B cell (primary cell): ENCODE measurements at places on chromosomes 6 and 20. TPM values are rescaled to one million over a fixed set of nuclear protein-coding genes. Genes with fewer than 3 reads are reported as not detected.

MOXD1 gene
- 6.7 and 7.0 TPM in 2 replicates for total RNA-seq

CAPN11 gene
- not detected in 2 replicates for total RNA-seq

SPACA1 gene
- not detected in 2 replicates for total RNA-seq

NTSR1 gene
- total RNA-seq: not detected in 2 replicates

SYNGAP1 gene
- total RNA-seq: 31.4 and 43.0 TPM in 2 replicates

SLC32A1 gene
- not detected in 2 replicates for total RNA-seq

TMEM244 gene
- not detected in 2 replicates for total RNA-seq

C20orf202 gene
- total RNA-seq: not detected in 2 replicates

GGTLC1 gene
- total RNA-seq: not detected in 2 replicates

GPR63 gene
- total RNA-seq: 0.10 and 0.12 TPM in 2 replicates

PPP1R16B gene
- total RNA-seq: 108 and 112 TPM in 2 replicates

HUS1B gene
- total RNA-seq: 2.9 and 4.1 TPM in 2 replicates

DNA sequence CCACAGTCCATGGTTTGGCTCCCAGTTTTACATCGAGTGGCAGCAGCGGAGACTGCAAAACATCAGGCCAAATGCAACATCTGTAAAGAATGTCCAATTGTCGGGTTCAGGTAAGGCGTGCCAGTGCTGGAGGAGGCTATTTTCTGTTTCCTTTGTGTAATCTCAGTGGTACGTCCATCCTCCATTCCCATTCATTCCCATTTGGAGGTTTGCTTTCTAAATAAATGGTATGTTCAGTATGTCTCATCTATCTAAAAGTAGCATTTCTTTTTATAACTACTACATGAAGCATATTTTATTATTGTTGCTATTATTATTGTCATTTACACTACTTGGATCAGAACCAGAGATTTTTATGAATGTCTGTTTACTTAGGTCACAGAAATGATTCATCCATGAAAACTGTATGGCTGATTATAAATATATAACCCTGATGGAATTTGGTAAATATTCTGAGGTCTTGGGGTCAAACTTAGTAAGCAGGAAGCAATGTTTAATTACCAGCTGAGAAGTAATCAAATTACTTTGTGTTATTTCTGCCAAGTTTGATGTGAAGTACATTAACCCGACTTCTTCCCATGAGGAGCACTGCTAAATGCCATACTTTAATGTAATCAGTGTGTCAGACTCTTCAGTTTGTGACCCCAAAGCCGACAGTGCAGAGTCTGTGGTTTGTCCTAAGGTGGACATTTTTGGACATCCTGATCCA is 512.9 kb downstream of the UTRN start:
- DNase-seq: no peak

DNA sequence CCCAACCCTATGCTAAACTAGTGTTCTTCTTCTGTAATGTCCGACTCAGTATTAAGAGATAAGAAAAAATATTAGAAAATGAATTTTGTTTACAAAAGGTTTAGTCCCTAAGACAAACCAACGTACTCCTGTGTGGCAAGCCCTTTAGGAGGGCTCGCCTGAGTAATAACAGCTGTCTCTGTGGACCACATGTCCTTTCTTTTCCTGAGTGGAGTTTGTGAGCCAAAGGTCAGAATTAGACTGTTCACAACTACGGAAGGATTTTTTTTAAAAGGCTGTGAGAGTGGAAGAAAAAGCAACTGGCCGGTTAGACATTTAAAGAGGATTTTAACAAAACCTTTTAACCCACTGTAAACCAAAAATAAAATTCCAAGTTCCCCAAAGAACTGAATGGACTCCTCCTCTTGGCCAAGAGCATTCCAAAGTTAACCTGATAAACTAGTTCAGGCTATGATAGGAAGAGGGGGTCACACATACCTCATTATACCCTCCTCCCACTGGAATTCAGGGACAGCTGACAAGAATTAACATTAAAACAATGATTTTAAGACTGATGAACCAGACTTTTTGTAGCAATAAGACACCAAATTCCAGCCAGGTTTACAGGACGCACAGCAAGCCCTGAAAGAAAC is 43.5 kb downstream of the FAM184A start:
- no peak for DNase-seq

DNA sequence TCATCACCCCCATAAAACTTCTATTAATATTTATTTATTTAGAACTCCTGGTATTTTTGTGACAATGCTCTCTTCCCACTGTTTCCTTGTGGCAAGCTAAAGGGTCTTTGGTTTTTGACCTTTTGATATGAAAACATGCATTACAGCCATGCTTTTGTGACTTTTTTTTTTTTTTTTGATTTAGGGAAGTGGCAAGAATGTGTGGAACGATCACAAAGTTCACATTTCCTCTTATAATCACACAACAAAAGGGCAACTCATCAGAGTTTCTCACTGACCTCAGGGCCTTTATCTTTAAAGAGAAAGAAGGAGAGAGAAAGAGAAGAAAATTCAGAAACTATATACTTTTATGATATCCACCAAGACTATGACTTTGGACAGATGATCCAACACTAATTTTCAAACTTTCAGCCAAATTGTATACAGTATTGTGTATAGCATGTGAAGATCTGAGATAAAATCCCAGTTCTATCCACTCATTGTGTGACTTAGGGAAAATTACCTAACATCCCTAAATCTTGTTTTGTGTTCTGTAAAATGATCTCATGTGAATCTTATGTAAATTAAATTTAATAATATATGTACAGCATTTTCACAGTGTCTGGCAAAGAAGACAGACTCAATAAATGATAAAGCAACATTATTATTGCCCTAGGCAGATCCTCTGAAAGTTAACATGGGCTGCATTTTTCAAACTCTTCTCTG is 106.8 kb upstream of the MARCKS start:
- DNase-seq: no peak

DNA sequence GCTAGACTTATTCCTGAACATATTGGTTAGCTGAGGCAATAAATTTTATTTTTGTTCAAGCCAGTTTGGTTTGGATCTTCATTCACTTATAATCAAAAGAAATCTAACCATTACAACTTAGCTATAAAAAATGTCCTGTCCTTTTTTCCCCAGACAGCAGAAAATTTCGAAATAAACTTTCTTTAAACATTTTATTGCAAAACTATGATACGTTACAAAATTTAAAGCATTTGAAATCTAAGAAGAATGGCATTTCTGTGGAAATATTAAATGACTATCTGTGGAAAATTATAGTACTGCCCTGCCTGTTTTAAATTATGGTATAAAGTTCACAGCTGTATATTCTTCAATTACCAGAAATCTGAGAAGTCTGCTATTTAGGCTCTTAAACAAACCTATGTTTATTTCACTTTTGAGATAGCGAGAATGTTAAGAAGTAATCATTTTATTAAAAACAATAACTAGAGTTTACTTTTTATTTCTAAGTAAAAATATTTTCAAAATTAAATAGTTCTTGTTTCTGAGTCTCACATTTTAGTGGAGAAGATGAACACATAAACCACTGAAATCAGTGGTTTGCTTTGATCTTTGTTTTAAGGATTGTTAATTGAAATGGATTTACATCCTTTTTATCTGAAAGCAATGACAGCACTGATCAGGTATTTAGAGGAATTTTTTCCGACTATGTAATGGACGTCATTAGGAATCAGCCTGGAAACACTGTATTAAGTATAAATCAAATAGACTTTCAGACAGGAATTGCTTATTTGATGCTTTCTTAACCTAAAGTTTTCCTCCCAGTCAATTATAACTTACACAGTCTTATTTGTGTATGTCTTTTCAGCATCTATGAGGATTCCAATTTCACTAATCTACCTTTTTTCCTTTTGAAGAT is 553.7 kb downstream of the COL12A1 start:
- DNase-seq: no peak

DNA sequence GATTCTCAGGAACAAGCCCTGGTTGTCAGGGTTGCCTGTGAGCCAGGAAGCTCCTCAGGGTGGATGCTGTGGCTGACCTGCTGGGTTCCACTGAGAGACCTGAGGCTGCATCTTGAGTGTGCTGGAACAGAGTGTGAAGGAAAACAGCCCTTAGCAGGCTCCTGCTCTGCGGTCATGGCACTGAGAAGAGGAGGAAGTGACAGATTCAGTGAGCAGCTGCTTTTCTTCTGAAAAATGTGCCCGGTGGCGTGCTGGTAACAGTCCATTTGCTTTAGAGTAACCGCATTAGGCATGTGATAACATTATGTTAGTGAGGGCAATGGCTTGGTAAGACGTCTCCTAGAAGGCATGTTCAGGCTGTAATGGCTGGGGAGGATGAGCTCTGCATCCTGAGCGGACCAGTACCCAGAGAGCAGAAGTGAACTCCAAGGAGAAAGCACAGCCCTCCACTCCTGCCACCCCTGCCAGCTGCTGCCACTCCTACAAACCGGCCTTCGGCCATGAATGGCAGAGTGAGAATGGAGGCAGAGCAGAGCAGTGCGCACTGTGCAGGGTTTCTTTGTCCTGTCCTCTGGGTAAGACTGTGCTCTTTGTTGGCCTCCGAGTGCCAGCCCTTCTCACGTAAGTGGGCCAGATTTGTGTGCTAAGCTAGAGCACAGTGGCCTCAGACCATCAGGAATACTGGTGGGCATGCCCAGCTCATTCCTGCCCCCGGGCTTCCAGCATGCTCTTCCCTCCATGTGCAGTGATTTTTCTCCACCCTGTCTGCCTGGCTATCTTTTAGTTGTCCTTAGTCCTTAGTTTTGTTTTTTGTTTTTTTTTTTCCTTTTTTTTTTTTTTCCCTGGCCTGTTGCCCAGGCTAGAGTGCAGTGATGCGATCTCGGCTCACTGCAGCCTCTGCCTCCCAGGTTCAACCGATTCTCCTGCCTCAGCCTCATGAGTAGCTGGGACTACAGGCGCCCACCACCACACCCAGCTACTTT is 98.1 kb upstream of the VSTM2L start:
- DNase-seq: peak; percentile 85

GRCh38 chr6:148758492-148758891 is 11.7 kb downstream of the UST start:
- DNase-seq: peak; percentile 96

- DNase-seq: no peak
Measured at GRCh38 chr20:1204576-1204975, 1.3 kb downstream of the C20orf202 start.

DNA sequence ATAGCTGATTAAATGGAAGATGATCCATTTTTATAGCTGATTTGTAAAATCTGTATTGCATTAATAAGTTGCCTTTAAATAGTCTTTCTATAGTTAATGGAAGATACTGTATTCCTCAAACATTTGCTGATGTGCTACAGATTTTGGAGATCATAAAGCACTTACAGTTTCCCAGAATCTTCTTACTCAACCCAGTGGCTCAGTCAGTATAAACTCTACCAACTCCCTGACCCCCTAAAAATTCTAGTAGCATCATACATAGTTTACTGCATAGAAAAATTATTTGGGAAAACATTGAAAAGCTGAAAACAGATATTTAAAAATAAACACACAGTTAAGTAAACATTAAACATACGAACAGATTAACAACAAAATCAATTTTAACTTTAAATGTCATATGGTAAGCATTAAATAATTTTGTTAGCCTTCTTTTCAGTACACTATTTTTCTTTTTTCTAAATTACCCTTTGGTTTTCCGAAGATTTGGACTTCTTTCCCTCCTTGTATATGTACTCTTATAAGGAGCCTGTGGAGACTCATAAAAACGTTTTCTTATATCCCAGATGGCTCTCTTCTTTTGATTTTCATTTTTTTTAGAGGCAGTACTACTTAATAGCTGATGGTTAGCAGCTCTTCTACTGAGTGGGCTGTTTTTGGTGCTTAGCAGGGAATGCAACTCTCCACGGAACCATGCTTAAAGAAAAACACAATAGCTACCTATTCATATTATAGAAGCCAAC is 62.7 kb upstream of the BMP5 start:
- no peak for DNase-seq

DNA sequence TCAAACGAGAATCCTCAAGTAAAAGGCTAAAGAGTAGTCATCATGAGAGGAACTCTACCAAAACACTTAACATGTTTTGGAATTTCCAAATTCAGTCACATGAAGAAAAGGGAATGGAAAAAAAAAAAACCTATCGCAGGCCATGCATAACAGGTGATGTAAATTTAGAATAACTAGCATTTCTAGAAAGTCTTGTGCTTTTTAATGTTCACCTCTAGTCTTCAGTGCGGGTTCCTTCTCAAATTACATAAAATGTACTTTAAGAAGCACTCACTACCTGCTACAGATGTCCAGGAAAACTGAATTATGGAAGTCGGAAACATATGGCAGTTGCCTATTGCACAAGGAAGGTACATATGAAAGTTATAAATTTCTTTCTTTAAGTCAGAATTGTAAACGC is 6.1 kb upstream of the TBX18 start:
- no peak for DNase-seq

GRCh38 chr6:104201557-104201956 is 658.2 kb downstream of the HACE1 start:
- DNase-seq: no peak

DNA sequence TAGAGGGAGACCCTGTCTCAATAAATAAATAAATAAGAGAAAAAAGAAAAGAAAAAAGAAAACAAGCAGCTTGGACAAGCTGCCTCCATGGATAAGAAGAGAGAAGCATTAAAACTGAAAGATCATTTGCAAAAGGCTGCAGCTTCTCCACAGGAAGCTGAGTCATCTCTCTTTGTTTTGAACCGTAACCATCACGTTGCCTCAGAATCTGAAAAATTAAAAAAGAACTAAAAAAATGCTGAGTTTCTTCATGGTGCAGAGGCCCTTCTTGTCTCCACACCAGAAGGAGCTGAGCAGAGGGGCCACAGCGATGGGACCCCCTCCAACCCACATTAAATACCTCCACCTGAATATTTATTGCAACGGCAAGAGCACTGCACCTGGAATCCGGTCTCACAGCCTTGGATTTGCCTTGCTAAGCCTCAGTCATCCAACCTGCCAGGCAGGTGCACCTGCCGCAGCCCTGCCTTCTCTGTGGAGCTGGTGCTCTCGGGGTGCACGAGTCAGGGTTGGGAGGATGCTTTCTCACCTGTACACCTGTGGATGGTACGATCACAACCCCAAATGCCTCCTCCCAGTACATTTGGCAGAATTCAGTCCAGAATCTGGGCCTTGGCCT is 28.1 kb downstream of the TOX2 start:
- peak; percentile 20 for DNase-seq

DNA sequence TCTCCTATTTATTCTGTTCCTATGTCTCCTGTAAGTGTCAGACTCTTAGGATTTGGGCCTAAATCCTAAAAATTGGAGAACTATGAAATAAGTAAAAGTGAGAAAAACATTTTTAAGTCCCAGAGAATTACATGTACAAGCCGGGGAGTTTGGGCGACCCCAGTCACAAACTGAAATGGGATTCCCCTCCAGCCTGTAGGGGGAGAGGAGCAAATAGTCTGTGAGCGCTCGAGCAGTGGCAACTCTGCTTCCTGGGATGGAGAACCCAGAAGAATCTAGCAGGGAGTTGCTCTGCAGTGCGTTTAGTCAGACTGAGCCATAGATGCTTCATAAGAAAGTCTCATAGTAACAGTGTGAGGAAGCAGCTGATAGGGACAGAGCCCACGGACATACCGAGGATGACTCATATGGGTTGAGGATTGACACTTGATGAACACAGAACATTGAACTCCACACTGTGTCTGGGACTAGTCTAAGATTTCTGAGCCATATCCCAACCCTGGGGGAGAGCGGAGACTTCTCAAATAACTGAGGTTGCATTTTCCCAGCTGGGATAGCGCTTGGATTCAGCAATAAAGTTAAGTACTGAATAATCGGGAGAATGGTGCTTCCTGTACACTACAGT is 437.2 kb downstream of the BCKDHB start:
- DNase-seq: no peak

GRCh38 chr6:56329271-56330050 is 82.1 kb upstream of the COL21A1 start:
- DNase-seq: no peak
